Activated T-cell treated with anti-CD3 and anti-CD28 coated beads for 24 hours (primary cell): ENCODE measurements at places on chromosomes 6 and 20.

GRCh38 chr6:44925100-44925739 lies 402.9 kb upstream of the RUNX2 start:
- DNase-seq = no peak

GRCh38 chr6:111154981-111155380 lies 67.7 kb downstream of the SLC16A10 start:
- DNase-seq = peak; percentile 17

GRCh38 chr6:3887150-3887700 lies 38.1 kb downstream of the FAM50B start:
- no peak for DNase-seq

DNA sequence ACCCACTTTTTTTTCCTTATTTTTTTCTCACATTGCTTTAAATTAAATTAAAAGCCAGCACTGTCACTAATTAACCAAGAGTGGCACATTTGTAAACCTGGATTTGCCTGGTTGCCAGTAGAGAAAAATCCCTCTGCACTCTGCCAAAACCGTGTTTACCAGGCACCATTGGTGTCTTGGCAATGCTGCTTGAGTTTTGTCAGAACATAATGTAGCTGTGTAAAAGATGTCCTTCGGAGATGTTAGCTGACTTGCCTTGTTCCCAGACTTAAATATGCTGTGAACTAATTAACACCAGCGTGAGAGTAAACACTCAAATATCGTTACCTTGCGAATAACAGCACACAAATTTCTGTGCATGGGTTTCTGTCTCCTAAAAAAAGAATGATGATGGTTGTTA lies 694.9 kb upstream of the ID4 start:
- no peak for DNase-seq

GRCh38 chr6:110036408-110037302 lies 58.5 kb downstream of the GPR6 start:
- no peak for DNase-seq

DNA sequence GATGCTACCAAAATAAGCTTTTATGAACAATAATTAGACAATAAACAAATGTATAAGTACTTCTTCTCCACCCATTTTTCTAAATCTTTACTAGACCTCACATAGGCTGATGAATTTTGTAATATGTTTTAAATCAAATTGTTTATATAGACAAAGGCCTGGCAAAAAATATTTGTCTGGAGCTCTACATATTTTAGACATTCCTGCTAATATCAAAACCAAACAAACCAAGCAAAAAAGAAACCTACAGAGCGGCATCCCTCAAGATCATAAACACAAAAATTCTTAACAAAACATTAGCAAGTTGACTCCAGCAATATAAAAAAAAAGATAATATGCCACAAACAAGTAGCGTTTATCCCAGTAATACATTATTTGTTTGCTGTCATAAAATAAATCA lies 87.2 kb downstream of the ADAT2 start:
- DNase-seq = no peak

DNA sequence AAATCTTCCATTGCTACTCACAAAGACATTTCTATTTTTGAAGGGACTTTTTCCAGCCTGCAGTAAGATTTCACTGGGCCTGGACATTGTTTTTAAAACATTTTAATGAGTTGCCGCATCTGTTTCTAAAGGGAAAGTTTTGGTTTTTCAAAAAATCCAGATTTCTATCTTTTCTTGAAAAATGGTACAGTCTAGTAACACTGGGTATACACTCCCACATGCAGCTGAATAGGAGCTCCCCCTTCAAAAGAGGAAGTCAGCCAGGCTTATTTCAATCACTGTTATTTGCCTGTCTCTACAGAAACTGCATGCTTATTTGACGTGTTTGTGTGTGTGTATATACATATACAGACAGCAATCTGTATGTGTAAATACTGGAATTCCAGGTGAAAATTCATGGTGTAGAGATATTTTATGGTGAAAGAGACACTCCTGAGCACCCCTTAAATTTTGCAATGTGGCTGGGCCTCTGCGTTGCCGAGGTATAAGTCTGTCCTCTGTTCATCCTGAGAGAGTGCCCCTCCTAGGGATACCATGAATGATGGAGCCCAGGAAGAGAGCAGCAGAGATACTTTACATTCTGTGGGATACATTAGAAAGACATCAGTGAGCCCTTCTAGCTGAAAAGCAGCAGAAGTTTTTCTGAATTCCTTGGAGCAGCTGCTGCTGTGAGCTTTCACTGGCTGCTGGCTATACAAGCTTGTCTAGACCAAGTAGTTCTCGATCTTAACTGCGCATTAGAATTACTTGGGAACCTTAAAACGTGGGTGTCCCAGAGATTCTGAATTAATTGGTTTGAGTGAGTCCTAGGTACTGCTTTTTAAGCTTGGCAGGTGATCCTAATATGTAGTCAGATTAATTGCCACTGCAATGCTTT lies 12.0 kb upstream of the ABRACL start:
- DNase-seq = no peak

DNA sequence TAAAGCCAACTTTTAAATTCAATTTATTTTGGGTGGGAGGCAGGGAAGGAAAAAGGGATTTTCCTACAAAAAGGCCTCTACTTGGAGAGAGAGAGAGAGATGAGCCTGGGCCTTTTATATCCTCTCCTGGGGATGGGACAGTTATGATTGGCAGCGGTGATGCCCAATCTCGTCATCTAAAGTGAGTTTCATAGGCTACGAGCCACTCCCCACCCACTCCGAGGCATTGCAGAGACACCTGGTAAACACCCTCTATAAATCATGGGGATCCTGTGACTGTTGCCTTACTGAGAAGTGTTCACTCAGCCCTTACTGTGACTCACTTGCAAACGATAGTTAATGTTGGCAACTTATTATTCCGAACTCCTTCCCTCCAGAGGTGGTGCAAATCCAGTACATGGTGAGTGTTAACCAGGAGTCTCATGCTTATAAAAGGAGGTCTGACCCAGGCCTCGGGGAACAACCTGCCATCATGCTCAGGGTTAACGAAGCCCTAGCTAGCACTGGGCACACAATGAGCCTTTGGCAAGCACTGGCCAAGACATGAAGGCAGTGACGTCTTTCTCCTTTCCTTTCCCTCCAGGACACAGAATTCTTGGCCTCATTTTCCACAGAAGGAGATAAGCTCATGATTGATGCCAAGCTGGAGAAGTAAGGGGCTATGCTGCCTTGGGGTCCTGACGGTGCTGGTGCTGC lies 20.5 kb downstream of the BPIFB4 start:
- no peak for DNase-seq

- DNase-seq = no peak
These were observed 78.2 kb downstream of the ADAT2 start for GRCh38 chr6:143372199-143372882.

DNA sequence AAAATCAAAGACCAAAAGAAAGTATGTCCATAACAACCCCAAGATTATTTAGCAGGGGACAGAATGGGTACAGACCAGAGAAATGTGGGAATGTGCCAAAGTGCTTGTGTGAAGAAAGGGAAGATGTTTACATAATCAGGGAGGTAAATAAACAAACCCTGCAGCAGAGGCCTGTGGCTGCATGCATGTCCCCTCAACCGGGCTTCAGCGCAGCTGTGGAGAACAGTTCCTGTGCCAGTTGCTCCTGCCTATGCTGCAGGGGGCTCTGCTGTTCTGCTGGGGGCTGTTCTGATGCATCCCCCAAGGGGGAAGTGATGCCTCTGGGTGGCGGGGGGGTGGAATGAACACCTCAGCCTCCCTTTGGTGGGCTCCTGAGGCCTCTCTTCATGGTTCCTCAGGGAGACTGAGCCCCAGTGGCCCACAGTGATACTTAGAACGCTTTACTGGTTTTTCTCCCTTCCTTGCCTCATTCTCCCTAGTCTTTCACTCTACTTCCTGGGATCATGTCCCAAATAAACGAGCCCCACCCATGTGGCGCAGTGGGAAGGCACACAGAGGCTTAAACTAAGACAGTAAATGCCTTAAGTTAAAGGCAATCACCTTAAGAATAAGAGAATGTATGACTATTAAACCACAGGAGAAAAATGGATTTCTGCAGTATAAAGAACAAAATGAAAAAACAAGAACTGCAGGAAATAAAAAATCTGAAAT lies 23.0 kb downstream of the RAB23 start:
- DNase-seq = no peak
